ENCODE measurements at places on chromosomes 13 and 19.

- DNase-seq: no peak
Measured at GRCh38 chr19:45130236-45130635, 30.5 kb downstream of the NKPD1 start.

DNA sequence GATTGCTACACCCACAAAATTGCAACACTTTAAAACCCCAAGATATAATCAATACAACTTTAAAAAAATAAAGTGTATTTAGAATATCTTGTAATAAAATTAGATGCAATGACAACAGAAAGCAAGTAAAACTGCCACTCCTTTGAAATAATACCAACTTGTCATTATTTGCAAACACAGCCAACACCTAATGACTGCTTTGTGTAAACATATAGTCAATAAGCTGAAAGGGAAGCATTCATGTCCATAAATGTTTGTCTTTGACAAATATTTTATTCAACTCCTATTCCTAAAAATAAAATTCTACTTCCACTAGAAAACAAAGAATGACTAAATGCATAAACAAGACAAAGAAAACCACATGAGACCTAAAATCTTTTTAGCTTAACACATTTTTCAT is 6.6 kb downstream of the SMAD9 start:
- no peak for DNase-seq

GRCh38 chr13:44051918-44052675 is 172.4 kb downstream of the LACC1 start:
- no peak for DNase-seq

DNA sequence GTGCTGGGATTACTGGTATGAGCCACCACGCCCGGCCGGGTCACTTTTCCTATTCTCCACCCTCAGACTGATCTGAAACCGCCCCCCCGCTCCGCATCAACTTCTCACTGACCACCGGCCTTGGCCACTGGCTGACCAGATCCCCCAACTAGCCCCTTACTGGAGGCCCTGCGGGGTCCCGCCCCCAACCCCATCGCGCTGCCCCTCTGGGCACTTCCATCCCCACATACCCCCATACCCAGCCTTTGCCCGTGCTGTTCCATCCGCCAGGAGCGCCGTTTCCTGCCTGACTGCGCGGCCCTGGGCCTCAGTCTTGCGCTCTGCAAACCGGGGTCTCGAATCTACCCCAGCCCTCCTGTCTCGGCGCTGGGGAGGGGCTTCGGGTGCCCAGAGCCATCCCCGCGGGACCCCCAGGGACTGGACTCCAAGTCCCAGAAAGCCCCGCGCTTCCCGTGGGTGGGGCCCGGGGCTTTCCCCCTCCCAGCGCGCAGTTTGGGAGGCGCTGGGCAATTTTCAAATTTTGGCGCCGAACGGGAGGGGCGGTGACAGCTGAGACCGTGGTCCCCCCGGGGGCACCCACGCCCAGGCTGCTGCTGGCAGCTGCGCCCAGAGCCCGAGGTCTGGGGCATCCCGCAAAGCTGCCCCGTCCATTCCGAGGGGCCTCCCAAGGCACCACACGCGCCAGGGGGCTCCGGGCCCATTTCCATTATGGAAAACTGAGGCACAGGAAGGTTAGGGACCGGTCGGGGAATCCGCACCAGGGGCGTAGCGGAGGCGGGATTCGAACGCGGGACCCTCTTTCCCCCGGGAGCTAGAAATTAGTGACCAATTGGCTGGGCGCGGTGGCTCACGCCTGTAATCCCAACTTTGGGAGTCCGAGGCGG is 5.2 kb upstream of the LMNB2 start:
- DNase-seq: peak; percentile 71

DNA sequence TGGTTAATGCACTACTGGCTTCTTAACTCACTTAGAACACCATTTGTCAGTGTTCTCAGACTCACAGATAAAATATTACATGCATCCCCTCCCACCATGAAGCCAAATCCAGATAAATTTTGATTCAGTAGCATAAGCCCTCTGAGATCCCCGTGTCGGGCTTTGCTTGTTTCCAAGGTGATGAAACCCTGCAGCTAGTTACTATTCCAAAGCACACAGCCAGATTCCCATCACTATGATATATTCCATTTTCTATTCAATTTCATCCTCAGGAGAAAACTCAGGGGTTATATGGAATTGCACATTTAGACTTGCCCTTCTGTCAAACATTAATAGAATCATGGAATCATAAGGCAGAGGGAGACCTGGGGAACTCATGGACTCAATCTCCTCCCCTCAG is 9.4 kb upstream of the FAM124A start:
- no peak for DNase-seq

DNA sequence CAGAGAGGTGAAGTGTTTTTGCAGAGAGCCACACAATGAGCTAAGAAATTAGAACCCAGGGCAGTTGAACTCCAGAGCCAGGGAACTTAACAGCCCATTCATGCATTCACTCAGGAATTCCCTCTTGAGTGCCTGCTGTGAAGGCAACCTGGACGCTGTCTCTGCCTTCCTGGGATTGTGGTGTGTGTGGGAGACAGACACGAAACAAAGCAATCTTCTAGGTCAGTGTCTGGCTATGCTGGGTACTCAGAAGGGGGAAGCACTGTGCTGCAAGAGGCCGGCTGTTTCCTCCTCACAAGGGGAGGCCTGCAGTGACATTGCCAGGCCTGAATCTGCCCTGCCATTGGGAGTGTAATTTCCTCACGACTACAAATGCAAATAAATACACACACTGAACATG is 9.7 kb downstream of the BCKDHA start:
- peak; percentile 58 for DNase-seq

- peak; percentile 29 for DNase-seq
Measured at GRCh38 chr19:39264306-39265290, 3.6 kb upstream of the IFNL2 start.

- peak; percentile 70 for DNase-seq
Measured at GRCh38 chr13:50678464-50679162, 164.9 kb downstream of the DLEU7 start.

DNA sequence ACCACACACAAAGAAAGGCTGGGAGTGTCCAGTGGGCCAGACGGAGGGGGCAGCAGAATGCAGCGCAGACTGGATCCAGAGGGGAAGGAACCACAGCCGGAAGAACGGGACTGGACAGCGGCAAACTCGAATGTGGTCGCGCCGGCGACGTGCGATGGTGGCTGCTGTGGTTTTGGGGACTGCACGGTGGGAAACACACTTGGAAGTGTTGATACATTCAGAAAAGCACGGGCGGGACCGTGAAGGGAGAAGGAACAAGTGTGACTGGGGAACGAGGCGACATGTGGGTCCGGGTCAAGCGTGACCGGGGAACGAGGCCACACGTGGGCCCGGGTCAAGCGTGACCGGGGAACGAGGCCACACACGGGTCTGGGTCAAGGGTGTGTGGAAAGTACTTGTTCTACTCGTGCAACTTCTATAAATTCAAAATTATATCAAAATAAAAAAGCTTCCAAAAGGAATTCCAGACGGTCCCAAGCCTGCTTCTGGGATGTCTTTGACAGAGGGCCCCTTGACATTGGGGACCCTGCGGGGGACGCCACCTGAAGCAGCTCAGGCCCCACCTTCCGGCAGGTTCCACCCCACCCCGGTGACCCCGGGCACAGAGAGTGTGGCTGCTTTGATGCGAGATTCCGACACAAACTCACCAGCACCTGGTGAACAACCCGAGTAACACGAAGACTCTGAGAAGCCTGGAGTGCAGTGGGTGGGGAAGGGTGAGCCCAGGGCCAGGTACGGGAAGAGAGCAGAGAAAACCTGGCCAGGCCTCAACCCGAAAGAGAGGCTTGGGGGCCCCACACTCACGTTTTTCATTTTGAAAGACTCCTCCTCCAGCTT is 25.1 kb upstream of the C13orf46 start:
- DNase-seq: no peak

- DNase-seq: no peak
Measured at GRCh38 chr19:8097681-8098567, 45.4 kb downstream of the CCL25 start.

DNA sequence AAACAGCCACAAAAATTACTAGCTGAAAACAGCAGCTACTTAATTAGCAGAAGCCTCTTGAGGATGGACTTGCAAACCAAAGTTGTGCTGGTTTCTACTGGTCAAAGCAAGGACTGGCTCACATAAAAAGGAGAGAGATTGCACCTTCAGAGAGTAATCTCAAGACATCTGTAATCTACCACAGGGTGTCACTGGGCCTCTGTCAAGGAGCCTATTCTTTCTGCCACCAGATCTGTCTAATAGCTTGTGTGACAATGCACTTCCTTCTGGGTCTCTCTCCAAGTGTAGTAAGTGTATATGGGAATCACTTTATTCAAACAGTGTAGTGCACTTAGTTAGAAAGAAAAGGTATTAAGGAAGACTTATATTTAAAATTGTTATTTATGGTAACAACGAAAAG is 24.4 kb upstream of the ZNF561 start:
- no peak for DNase-seq

DNA sequence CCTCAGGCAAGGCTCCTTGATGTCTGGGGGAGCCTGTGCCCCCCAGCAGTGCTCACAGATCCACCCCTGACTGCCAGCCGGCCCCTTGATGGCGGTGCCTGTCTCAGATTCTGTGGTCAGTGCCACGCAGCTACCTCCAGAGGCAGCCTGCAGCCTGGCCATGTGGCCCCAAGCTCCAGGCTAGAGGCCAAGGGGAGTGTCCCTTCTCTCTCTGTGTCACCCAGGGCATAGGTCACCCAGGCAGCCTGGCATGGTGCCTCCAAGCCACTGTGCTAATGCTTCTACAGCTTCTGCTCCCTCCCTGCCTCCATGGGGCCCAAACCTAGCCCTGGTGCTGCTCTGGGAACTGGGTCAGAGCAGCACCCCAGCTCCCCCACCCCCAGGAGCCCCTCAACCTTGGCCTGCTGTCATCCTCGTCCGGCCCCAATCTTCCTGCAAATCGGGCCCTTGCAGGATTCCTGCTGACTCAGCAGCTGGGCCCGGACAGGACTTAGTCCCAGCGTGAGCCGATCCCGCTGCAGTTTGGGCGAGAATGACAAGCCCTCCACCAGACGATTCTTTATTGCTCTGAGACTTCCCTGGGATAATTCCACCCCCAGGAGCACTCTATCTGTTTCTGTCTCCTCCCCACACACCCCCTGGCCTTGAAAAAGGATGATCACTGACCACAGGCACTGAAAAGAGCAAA is 2.8 kb upstream of the ARL11 start:
- DNase-seq: no peak

- DNase-seq: no peak
Measured at GRCh38 chr13:92843549-92843948, 383.1 kb upstream of the GPC6 start.

DNA sequence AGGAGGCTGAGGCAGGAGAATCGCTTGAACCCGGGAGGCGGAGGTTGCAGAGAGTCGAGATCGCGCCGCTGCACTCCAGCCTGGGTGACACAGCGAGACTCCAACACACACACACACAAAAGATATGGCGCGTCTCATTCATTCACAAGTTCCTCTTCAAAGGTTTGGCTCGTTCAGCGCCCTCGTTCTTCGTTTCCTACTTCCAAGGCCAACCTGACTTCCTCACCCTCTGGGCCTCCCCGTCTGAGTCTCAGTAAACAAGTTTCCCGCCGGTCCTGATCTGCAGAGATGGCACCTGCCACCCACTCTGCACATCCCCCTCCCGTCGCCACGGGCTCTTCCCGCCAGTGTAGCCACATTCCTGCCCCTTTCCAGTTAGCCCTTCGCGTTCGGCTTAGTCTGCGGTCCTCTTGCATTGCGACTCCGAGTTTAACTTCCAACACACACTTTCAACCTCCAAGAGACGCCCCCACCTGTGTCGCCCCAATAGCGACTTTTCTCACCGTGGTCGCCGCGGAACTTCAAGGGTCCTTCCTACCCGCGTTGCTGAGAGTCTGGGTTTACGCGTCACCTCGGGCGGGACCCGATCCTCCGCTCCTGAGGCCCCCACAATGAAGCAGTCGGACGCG is 1.3 kb upstream of the BSG start:
- peak; percentile 40 for DNase-seq

GRCh38 chr13:108104736-108105135 is 110.6 kb downstream of the LIG4 start:
- DNase-seq: no peak

GRCh38 chr13:72566526-72566925 is 160.9 kb downstream of the MZT1 start:
- DNase-seq: no peak

DNA sequence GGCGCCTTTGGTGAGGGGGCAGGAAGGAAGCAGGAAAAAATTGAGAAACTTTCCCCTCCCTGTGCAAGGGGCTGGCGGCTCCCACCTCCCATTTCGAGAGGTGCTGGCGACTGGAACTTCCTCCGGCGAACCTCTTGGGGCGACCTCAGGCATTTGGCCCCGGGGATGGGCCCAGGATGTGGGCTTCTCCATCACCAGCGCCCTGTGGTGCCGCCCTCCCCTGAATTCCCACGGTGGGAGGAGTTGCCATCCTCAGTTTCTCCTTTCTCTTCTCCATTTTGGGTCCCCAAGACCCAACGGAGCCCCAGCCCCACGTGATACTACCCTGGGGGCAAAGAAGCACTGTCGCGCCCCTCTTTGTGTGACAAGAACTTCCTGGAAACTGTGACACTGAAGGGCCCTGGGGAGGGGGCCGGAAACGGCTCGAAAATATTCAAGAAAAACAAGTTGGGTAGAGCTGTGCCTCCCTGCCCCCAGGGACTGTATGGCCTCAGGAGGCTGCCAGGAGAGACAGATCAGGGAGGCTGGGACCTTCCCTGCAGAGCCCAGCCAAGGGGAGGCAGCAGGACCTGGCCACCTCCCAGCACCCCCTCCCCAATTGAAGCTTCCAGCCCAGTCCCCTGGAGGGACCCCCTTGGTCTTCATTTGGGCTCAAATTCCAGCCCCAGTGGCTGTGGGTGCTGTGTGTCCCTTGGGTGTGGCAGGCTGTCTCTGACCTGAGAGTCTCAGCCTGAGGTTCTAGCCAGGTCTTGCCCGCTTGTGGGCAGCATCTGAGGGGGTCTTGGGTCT is 16.2 kb upstream of the AP1M2 start:
- peak; percentile 16 for DNase-seq

DNA sequence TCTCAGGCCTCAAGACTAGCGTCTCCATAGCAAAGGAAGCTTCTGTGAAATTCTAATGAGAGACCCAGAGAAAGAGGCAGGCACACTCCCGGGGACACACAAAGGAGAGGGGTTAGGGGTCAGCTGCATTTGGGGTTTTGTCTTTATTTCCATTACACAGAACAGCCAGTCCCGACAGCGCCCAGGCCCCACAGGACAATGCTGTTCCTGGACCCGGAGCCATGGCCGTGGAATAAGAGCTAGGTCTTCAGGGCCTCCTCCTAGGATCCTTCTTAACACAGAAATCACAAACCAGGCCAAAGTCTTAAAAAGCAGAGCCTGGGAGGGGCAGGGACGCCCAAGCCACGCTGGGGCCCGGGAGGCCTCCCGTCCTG is 22.8 kb downstream of the KCTD15 start:
- no peak for DNase-seq

GRCh38 chr13:37617173-37617572 is 18.6 kb upstream of the POSTN start:
- DNase-seq: peak; percentile 85
